ENCODE measurements at places on chromosomes 5 and 9.

GRCh38 chr5:98586581-98586980, 186.9 kb upstream of the RGMB start:
- no peak for DNase-seq

DNA sequence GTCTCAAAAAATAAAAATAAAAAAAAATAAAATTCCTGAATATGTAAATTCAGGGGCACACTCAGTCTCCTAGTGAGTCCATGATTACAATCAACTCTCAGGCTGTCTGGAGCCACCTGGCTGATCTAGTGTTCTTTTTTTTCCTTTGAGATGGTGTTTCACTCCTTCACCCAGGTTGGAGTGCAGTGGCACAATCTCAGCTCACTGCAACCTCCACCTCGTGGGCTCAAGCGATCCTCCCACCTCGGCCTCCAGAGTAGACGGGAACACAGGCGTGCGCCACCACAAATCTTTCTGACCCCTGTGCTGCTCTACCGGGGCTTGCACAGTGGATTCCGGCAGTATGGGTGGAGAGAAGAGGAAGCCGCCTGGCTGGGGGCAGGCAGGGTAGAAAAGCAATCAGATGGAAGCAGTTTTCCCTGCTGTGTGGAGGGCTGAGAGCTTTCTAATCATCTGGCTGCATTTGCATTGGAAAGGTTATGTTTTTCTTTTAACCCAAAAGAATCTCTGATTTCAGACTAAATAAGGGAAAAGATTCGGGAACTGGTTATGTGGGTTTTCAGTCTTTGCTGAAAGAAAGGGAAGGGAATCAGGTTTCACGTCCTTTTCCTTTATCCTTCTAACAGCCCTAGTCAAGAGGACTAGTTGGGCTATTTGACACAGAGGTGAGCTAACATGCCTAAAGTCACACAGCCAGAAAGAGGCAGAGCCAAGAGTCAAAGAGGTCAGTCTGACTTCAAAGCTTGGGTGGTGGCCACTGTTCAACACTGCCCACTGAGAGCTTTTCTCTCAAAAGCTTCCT, 26.3 kb upstream of the CORO2A start:
- no peak for DNase-seq

- no peak for DNase-seq
Observed at GRCh38 chr5:111585291-111585690, 73.0 kb upstream of the STARD4 start.

- DNase-seq: no peak
Observed at GRCh38 chr5:64978546-64978945, 209.8 kb downstream of the CWC27 start.

- DNase-seq: no peak
Observed at GRCh38 chr5:104932431-104932830, 1369.8 kb upstream of the NUDT12 start.

- DNase-seq: no peak
Observed at GRCh38 chr9:133710661-133711427, 27.3 kb downstream of the SARDH start.
